ENCODE measurements at places on chromosomes 4 and X.

- no peak for DNase-seq
Measured at GRCh38 chr4:156374069-156374468, 420.4 kb upstream of the CTSO start.

DNA sequence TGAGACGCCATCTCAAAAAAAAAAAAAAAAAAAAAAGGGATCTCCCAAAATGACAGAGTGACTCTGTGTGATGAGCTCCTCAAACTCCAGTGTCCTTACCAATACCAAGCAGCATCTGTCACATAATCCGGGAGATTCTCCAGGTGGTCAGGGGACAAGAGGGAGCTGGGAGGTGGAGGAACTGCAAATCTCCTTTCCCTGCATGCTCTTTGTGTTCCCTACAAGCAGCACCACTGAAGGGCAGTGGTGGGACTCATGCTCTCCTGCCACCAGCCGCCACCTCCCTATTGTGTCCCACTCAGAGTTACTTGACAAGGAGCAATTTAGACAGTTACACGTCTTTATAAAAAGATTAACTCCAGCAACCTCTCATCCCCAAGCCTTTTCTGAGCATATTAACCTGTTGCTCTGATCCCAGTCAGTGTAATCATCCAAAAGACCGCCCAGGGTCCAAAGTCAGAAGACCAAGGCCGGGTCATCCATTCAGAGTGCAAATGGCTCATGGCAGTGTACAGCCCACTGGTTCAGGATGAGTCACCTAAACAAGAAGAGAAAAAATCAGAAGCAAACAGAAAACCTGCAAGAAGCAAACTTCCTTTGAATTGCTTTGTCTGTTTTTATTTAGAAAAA lies 23.6 kb downstream of the MGST2 start:
- no peak for DNase-seq

- DNase-seq, result peak; percentile 52
Measured at GRCh38 chrX:72123471-72124185, 8.1 kb downstream of the RTL5 start.

- DNase-seq, result no peak
Measured at GRCh38 chr4:59243038-59243437, 1957.1 kb upstream of the ADGRL3 start.

DNA sequence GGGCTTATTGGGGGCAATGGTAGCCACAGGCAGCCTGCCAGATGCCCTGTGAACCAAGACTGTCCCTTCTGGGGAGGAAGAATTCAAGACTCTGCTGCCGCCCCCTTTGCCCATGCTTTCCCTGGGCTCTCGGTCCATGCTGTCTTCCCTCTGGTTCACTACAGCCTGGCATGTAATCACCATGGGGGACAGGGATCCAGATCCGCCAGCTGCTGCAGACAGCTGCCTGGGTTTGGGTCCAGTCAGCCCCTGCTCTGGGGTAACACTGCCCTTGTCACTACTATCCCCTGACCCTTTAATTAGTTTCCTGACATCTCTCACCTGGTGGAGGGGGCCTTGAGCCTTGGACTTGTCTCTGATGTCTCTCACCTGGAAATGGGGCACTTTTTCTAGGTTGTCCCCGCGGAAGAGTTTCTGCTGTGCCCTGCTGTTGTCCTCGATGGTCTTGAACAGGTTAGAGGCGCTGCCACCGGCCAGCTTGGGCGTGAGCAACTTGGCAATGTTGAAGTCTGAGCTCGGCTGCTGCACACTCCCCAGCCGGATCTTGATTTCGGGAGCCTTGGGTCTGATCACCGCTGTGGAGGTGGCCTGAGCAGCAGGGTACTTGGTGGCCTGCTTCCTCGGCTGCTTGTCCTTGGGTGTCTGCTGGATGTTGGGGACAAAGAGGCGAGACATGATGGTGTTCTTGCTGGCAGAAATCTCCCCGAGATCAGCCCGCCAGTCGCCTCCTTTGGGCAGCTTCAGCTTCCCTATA lies 6.4 kb downstream of the C4orf54 start:
- no peak for DNase-seq

DNA sequence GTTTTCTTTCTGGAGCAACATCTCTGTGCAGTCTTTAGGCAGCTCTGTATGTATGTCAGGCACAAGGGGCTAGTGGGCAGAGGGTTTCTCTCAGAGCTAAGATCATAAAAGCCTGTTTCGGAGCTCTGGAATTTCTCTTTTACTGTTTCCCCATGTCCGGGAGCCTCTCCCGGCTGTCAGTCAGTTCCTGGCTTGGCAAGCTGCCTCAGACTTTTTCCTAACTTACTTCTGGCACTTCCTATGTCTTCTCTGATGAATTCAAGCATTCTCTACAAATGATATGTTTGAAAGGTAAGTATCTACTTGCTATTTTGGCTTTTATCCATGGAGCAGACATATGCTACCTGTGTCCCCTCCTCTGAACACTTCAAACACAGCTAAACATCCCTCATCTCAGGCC lies 129.3 kb upstream of the PGRMC2 start:
- DNase-seq, result no peak

- DNase-seq, result no peak
Measured at GRCh38 chrX:54171527-54172250, 11.4 kb downstream of the FAM120C start.

DNA sequence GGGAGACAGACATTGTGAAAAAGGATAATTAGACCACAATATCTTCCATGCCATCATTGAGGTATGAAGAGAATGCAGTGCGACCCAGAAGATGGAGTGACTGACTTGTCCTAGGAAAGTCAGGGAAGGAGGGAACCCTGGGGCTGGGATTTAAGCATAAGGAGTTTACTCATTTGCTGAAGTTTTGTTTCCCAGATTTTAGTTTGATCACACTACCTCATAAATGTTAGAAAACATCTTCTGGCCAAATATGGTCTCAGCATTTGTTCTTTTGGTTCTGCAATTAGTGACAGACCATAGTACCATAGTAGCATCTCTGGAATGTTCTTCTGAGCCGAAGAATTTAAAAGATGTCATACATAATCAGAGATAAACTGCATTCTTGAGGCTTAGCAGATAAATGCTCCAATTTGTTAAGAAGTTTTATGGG lies 96.5 kb upstream of the PGRMC2 start:
- DNase-seq, result no peak

- DNase-seq, result no peak
Measured at GRCh38 chr4:8639777-8640720, 47.5 kb downstream of the CPZ start.

DNA sequence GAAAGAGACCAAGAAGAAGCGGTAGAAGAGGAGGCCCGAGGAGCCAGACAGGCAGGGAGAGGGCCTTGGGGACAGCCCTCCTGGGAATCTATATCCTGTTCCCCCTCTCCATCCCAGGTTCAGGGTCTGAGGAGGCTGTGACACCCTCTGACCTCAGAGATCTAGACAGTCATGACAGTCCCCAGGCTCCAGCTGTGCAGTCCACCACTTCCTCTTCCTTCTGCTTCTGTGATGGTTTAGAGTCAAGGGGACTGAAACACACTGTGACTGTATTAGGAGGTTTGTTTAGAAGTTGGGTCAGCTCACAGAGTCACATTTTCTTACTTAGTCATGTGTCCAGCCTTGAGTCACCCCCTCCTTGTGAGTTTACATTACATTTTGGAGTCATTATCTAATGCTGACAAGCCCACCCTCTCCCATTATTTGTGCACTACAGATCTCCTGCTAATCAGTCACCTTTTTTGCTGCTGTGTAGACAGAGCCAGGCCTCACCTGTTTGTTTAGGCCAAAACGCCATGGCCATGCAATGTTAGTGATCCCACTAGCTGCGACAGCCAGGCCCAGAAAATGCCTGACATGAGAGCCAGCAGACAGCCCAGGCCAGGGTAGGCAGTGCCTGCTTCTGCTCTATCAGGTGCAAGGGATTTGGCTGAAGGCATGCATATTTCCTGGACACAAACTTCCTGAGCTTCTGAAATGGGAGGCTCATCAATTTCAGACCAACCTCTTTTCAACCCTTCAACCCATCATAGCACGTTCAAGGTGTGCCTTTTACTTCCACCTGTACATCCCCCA lies 26.0 kb downstream of the MANBA start:
- DNase-seq, result no peak

DNA sequence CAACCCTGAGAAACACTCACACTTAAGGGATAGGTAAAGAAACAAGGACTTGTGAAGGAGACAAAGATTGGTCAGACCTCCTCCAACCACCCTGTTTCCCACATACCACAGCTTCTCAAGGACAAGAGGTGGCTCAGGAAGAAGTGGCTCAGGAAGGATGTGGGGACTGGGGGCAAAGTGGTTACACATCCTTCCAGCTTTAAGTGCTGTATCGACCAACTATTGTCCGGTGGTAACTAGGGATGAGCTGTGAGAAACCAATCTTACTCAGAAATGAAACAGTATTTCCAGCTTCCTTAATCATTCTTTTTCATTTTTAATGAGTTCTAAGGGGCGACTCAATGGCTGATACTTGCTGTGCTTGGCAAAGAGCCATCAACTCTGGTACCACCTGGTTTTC lies 8.5 kb upstream of the LHFPL1 start:
- no peak for DNase-seq

DNA sequence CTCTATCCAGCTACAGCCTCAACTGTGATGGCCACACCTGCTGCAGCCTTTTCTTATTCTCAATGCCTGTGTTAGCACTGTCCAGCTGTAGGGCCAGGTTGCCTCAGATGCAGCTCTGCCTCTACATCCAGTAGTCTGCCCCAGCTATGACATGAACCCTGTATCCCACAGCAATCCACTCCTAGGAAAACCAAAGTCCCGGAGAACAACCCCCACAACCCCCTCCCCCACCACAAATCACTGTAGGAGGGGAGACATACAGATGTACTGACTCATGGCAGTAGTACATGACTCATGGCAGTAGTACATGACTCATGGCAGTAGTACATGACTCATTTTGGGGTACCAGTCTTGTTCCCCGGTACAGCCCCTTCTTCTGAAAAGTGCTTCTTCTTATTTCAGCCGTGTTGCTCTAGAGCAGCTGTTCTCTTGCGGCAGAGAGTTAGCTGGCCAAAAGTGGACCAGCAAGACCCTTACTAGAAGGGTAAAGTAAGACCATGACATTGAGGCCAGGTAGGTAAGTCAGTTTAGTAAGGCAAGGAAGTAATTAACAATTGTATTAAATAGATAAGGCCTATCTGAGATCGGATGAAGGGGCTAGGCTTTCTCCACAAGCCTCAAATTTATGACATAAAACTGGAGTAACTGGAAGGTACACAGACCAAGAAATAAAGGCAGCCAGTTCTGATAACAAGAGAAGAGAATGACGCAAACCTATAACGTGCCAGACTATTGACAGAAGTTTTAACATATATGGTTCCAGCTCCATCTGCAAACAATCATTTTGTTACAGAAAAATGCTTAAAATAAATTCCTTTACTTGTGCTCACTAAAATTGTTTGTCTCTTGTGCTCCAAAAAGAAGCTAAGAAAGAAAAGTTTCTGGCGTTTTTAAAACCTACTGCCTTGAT lies 221.4 kb downstream of the TACR3 start:
- no peak for DNase-seq

GRCh38 chrX:145735036-145735435 lies 82.6 kb upstream of the SLITRK2 start:
- no peak for DNase-seq

DNA sequence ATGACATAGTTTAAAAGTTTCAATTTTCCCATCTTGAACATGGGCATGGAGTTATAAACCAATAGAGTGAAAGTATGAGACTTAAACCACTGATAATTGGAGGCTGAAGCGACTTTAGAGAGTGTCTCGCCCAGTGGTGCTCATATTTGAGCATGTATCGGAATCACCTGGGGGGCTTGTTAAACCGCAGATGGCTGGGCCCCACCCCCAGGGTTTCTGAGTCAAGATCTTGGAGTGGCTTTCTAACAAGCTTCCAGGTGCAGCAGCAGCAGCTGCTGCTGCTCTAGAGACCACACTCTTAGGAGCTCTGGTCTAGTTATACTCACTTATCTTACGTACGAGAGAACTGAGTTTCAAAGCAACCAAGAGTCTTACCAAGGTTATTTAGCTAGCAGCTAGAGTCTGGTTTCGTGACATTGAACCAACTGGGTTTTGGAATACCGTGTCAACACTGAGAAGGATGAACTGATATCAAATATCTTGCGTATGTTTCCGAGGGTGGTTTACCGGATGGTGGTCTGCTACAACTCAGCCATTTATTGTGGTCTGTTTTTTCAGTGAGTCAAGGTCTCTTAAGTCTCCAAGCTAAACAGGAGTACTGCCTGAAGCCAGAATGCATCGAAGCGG lies 5.9 kb downstream of the PHEX start:
- DNase-seq, result no peak

DNA sequence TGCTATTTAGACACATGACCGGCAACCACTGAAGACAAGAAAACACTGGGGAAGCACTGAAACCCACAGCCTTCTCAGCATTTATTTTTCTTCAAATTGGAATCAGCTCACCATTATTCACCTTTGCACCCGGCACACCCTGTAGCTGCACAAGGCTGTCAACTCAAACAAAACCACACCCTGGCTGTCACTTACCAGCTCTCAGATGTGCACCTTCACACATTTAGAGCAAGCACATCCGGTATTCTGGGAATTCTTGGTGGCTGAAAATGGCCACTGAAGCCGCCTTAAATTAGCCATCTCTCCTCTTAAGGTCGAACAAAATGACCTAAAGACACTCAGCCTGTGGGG lies 5.9 kb downstream of the ZFYVE28 start:
- DNase-seq, result no peak

DNA sequence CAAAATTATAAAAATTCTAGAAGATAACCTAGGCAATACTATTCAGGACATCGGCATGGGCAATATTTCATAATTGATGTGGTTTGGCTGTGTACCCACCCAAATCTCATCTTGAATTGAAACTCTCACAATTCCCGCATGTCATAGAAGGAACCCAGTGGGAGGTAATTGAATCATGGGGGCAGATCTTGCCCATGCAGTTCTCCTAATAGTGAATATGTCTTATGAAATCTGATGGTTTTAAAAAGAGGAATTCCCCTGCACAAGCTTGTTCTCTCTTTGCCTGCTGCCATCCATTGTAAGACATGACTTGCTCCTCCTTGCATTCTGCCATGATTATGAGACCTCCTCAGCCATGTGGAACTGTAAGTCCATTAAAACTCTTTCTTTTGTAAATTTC lies 77.7 kb downstream of the DDX60 start:
- no peak for DNase-seq

GRCh38 chr4:53436251-53436650 lies 58.8 kb downstream of the FIP1L1 start:
- DNase-seq, result no peak

- peak; percentile 84 for DNase-seq
Measured at GRCh38 chr4:80072744-80073472, at the start of gene ANTXR2. ANTXR2 (minus strand) TSS chr4:80073229; CDS start chr4:80072560, 669 bp downstream.

DNA sequence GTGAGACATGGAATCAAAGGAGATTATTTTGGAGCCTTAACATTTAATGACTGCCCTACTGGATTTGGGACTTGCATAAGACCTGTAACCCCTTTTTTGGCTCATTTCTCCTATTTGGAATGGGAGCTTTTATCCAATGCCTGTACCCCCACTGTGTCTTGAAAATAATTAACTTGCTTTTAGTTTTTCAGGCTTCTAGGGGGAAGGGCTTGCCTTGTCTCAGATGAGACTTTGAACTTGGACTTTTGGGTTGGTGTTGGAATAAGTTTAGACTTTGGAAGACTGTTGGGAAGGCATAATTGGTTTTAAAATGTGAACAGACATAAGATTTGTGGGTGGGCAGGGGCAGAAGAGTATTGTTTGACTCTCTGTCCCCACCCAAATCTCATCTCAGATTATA lies 189.1 kb upstream of the POU3F4 start:
- DNase-seq, result no peak
